T-cell (primary cell): ENCODE measurements at places on chromosomes 7 and 10. TPM values are rescaled to one million over a fixed set of nuclear protein-coding genes. Genes with fewer than 3 reads are reported as not detected.

DNA sequence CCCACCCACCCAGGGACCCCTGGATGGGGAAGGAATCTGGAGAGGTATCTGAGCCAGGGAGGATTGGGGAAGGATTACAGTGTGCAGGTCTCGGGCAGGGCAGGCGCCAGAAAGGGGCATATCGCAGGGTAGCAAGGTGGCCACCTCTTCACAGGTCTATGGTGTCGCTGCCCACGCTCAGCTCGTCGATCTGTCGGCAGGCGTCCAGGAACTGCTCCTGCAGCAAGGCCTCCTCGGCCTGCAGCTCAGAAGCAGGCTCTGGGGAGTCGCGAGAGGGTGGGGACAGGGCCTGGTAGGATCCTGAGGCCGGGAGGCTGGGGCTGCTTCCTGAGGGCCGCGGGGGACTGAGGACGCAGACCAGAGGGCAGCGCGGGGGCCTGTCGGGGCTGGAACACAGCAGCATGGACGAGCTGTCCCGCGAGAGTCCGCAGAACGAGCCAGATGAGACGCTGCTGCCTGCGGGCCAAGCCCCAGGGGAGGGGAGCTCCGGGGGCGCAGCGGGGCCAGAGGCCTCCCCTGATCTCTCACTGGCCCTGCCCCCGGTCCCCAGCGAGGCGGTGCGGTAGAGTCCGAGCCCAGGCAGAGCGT, 7.1 kb upstream of the RBM28 start:
- DNase-seq: no peak

DNA sequence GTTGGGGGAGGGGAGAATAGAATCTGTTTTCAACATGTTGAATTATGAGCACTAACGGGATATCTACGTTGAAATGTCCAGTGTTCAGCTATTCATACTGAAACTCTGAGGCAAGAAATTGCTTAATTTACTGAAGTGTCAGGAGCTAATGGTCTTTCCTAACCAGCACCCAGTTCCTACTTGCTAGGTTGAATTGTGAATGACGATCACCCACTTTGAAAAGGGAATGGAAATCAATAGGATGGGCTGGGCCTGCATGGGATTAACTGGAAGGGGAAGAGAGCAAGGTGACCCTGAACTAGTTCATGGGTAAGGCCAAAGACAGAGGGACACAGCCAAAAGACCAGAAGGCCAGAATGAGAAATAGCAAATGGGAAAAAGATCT, 51.3 kb downstream of the HIPK2 start:
- DNase-seq: no peak

- no peak for DNase-seq
Measured at GRCh38 chr10:32376097-32376496, 29.1 kb upstream of the EPC1 start.

The PLPP4 gene
- total RNA-seq: not detected

GRCh38 chr10:12511651-12512050, 162.3 kb downstream of the CAMK1D start:
- no peak for DNase-seq

The IL6 gene
- total RNA-seq: not detected

The OPN4 gene
- total RNA-seq: not detected

- no peak for DNase-seq
Measured at GRCh38 chr10:12707461-12708185, 293.9 kb downstream of the CCDC3 start.

- DNase-seq: no peak
Measured at GRCh38 chr10:29646238-29646902, 11.6 kb upstream of the SVIL start.

The CDCA7L gene
- 25.1 TPM for total RNA-seq

The SRRM3 gene
- total RNA-seq: not detected

GRCh38 chr10:104340641-104341040, 2.4 kb upstream of the ITPRIP start:
- no peak for DNase-seq

The EBLN1 gene
- not detected for total RNA-seq

The NAT16 gene
- total RNA-seq: not detected

DNA sequence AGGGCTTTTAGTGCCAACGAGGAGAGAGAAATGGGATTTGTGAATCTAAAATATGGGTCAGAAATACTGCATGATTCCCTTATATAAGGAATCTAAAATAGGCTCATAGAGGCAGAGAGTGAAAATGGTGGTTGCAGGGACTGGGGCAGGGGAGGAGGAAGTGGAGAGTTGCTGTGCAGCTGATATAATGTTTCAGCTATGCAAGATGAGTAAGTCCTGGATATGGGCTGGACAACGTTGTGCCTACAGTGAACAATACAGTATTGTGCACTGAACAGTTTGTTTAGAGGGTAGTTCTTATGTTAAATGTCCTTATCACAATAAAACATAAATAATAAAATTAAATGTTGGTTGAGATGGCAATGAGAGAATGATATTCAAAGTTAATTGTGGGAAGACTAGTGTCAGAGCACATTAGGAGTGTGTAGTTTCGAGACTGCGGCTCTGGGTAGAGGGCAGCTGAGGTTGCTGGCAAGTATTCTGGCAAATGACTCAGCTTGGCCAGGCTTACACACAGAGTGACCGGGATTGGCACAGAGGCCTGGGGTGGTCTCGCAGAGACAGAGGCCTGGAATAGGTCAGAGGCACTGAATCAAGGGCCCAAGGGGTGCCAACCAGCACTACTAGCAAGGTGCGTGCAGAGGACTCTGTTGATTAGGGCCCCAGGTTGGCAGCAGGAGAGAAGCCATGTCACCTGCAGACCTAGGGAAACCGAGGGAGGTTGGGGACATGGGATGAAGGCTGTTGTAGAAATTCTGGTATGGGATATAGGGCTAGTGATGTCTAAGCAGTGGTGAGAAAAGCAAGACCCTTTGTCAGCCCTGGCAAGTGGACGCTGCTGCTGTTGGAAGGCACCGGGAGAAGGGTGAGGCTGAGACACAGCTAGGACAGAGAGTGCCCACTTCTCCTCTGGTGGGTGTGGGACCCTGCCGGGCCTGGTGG, 2.8 kb upstream of the DEPP1 start:
- DNase-seq: no peak

GRCh38 chr10:3714967-3715366, 70.0 kb downstream of the KLF6 start:
- no peak for DNase-seq

GRCh38 chr10:59470570-59470969, 108.2 kb upstream of the FAM13C start:
- no peak for DNase-seq

DNA sequence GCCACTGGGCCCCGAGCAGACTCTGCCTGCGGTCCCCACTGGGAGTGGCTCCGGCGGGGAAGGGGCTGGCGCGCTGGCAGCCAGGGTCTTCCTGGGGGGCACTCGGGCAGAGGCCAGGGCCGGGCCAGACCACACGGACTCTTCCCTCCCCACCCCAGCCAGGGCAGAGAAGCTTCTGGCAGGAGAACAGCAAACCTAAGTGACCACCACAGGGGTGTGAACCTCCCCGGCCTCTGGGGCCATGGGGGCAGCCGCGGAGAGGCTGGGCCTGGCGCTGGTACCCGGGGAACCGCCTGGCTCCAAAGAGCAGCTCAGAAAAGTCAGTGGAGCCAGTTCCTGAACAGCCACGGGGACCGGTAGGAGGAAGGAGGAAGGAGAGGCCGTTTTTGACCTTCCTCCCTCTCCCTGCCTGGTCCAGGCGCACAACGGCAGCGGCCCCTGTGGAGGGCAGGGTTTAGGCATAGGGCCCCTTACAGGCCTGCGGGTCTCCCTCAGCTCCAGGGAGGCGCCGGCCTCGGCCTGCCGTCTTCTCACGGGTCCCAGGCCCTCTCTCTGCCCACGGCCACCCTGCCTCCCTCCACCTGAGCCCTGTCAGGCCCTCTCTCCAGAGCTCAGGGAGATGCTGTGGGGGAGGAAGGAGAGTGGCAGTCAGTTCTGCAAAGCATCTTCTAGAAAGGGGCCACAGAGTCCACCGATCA, 51.8 kb downstream of the TMEM209 start:
- DNase-seq: no peak

The FERD3L gene
- total RNA-seq: not detected

- no peak for DNase-seq
Measured at GRCh38 chr7:68507668-68508067, 1090.6 kb upstream of the AUTS2 start.

The AKR1B1 gene
- 64.3 TPM for total RNA-seq

GRCh38 chr7:42162560-42163325, 74.3 kb downstream of the GLI3 start:
- DNase-seq: no peak

The ANKRD1 gene
- not detected for total RNA-seq

DNA sequence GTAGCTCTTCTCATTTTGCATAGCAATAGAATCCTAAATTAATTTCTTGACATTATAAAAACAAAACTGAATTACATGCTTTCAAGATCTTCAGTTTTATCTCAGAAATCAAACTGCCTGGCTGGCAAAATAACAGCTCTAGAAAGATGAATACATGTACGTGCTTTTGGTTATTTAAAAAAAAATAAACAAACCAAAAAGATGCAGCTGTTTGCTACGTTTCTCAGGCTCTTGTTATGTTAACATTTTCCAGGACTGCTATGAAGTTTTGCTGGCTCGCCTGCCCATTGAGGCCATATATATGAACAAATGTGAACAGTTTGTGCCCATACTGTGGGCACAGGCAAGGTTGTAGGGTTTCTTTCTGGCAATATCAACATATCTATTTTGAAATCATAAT, 86.6 kb downstream of the ODAD2 start:
- no peak for DNase-seq

DNA sequence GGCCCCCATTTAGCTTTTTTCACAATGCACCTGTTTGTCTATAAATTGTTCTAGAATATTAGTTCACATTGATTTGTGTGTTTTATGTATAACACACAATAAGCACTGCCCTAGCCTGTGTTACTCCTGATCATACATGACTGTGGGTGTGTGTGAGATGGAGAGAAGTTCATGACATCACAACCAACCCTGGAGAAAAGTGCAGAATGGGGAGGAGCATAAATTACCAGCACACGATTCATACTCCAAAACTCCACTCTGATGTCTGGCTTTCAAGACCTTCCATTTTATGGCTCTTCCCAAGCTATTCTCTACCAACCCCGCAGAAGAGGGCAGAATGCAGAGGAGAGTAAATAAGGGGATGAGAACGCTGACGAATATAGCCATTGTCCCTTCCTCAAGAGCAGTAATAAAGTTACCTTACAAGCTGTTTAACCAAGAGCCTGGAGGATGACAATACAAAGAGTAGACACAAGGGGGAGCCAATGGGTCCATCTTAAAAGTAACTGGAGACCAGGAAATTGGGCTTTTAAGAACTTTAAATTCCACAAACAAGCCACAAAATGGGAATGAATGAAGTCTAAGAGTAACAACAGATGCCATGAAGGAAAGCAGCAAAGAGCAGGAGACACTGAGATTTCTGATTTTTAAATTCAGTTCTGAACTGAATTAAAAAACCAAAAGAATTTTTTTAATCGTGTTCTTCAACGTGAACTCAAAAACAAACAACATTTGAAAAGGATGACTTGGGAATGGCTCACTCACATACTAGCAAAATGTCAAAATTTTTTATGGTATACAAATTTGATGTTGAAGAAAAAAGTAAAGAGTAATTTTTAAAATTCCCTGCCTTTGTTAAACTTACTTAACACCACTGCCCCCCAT, 159.6 kb downstream of the PARD3 start:
- DNase-seq: no peak

- DNase-seq: no peak
Measured at GRCh38 chr10:109941236-109941862, 18.0 kb upstream of the XPNPEP1 start.

The CUX1 gene
- 43.4 TPM for total RNA-seq

- DNase-seq: no peak
Measured at GRCh38 chr7:15315678-15316077, 246.1 kb downstream of the AGMO start.

- no peak for DNase-seq
Measured at GRCh38 chr7:53350241-53350640, 314.8 kb downstream of the POM121L12 start.

- DNase-seq: peak; percentile 88
Measured at GRCh38 chr10:96089670-96090462, 40.2 kb upstream of the ZNF518A start.

DNA sequence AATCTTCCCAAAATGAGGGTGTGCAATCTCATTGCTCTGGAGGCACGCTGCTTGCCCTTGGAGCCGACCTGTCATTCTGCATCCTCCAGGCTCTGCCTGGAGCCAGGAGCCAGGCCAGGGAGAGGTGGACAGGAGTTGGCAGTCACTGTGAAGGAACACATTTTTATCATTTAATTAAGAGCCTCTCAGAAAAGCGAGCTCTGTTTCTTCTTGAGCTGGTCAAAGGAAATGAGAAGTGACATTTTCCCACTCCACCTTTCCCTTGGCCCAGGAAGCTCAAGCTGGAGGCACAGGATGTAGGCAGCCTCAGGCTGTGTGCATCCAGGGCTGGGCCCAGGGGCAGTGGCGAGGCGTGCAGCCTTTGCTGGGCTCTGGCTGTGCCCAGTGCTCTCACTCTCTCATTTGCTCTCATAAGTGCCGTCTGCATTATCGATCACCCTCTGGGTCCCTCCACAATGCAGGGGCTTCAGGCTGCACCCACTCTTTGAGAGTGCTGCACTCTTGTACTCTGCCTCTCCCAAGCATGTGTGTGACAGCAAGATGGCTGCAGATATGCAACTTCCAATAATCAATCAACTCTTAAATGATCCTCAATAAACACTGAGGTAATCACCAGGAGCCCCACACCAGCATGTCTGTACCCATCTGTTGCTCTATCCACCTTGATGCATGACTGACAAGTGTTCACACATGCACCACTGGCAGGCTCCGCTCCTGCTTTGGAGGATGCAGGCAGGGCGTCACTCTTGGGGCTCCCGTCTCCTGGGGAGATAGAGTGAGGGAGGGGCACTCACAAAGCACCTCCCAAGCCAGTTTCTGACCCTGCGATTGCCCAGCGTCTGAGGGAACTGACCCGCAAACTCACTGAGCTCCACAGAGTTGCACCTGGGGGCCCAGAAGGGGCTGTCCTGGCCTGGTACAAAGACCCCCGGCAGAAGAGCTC, 171.4 kb downstream of the ZNF248 start:
- DNase-seq: no peak

The ARL5B gene
- 14.9 TPM for total RNA-seq

DNA sequence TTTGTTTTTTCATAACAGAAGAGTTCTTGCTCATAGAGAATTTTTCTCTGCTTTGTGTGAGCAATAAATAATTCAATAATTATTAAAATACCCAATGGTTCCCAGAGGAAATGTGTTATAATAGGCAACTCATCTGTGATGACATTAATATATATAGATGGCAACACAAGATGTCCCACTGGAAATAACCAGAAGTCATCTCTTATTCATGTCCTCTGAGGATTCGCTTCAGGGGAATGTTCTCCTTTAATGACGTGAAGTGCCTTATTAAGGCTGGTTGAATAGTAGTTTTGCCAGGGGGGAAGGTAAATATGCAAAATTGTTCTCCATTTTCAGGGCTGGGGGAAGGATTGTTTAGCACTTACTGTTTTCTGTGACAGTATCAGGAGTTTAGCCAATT, 3.1 kb downstream of the SLC39A12 start:
- DNase-seq: no peak

The C10orf143 gene
- total RNA-seq: 12.3 TPM
